Kasumi-1 (cell line): ENCODE measurements at places on chromosomes 3 and 15.

DNA sequence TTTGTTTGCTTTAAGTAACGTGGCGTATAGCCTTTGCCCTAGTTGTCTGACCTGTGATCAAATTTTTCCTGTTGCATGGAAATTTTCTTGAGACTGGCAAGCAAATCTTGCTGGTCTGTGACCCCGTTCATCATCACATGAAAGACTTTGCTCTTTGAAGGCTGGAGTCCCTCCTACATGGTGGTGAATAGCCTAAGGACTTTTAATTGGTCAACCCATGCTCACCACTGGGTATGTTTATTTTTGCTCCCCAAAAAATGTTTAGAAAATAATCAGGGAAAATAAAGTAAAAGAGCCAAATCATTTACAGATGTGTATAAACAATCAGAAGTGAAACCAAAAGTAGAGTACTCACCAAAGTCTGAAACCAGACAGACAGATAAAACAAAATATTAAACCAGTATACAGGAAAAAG is 1075.3 kb upstream of the ALCAM start:
- peak; percentile 8 for DNase-seq

DNA sequence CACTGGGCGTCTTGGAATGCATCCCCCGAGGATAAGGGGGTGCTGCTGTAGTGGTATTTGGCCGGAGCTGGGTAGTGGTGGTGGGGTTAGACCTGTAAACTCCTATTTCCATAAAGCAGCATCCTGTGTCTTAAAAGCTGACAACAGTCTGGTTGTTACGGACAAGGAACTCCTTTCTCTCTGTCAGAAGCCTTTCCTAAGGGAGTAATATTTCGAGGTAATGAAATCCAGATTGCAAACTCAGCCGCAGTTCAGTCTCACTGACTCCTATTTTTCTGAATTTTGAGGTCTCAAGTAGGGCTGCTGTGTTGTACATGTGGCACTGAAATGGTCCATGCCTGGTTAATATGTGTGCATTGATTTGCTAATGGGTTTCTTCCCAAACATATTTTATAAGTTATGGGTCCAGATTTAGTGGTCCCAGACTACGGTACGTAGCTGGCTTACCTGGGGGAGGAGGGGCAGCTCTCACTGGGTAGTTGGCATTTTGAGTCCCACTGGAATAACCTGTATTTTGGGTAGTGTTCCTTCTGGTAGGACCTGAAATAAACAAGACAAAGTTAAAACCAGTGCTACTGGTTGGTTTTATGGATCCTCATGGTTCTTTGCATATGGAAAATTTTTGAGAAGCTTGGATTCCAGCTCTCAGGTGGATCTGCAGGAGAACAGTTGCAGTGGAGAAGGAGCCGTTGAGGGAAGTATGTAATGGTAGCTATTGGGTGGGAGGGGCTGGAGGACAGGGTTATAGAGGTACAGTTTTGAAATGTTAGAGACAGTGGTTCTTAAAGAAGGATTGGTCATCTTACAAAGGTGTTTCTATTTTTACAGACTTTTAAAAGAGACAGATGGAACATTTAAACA is 48.6 kb upstream of the LDHAL6B start:
- DNase-seq = no peak

GRCh38 chr3:31533169-31534064 is 692 bp downstream of the STT3B start:
- DNase-seq = peak; percentile 22

DNA sequence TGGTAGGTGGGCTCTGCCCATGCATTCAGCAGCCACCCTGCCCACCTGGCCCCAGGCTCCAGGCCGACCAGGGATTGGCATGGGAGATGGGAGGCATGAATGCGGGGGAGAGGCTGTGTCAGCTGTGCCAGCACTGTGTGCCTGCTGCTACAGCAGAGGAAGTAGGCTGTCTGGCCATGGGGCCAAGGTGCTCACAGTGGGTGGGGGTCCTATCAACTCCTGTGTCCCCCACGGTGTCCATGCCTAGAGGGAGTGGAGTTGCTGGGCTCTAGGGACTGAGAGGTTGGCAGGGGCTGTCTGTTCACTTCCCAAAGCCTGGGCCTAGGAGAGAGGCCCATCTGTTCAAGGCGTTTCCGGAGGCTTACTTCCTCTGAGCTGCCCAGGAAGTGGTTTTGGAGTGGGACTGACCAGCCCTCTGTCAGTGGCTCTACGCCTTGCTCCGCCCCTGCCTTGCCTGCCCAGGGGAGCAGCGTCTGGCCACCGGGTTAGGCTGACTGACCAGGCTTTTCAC is 5.8 kb downstream of the PRKCD start:
- no peak for DNase-seq

DNA sequence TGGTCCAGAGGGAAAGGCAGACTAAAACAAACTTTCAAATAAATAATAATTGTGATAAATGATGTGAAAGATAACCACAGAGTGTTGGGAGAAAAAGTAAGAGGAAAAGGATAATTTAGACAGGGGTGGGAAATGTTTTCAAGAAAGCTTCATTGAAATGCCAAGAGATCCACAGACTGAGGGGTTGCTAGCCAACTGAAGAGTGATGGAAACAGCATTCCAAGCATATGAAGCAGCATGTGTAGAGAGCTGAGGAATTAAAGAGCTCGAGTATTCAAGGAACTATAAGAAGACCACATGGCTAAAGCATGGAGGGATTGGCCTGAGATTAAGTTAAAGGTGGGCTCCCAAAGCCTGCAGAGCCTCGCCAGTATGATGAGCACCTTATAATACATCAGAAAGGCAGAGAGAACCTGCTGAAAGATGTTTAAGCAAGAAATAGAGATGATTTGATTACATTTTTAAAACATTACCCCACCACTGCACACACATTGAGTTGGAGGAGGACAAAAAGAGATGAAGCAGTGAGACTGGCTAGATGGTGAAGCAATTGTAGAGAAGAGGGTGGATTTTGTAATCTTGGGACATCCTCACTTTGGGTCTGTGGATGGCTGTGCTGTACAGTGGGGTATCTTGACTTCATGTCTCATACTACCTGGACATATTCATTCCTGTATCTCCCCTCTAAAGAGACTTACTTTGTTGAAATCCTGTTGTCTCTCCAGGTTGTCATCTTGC is 100.8 kb downstream of the STAC start:
- DNase-seq = no peak

DNA sequence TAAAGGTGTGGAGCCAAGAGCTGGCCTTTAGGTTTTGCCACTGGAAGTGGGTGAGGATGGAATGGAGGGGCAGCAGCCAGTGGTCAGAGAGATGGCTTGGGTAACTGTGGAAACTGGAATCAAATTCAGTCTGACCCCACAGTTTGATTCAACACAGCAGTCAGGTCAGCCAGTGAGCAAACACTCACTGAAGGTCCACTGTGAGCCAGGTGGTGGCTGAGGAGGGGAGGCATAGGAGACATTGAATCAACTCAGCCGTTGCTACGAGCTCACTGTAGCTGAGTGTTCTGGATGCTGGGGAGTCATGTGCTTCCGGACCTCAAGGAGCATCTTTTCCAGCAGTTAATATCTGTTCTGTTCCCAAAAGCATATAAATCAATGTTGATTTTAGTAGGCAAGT is 37.5 kb downstream of the LPP start:
- no peak for DNase-seq

- DNase-seq = no peak
Observed at GRCh38 chr15:43314171-43314570, 16.2 kb downstream of the LCMT2 start.

- DNase-seq = no peak
Observed at GRCh38 chr3:177104299-177104992, 92.8 kb downstream of the TBL1XR1 start.

GRCh38 chr3:47961815-47962606 is 54.2 kb downstream of the MAP4 start:
- no peak for DNase-seq

DNA sequence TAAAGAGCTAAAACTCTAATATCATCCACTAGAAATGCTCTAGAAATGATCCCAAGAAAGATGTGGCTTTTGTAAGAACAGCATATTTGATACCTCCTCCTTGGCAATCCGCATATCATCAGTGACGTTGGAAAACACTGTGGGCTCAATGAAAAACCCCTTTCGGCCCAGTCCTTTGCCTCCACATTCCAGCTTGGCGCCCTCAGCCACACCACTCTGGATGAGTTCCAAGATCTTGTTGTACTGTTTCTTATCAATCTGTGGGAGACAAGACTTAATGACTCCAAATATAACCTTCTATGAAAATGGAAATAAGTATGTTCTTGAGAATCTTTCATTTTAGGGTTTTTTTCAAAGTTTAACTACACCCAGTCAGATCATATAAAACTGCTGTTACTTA is 103.6 kb downstream of the ALDH1A2 start:
- no peak for DNase-seq

- DNase-seq = no peak
Observed at GRCh38 chr15:70617076-70617910, 146.1 kb downstream of the UACA start.

DNA sequence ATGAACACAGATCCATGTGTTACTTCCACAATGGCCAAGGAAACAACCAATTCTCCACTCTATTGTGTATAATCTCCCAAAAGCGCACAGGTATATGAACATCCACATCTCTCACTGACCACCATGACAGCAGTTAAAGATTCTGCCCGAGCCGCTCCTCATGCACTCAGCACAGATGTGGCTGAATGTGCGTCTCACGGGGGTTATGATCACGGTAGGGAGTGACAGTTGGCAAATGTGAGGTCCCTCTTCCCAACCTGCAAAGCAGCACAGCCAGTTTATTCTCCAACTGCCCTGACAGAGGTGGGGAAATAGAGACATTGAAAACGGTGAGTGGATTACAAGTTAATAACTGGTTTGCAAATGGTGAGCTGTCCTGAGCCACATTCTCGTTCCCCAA is 17.6 kb downstream of the FOXP1 start:
- no peak for DNase-seq

- no peak for DNase-seq
Observed at GRCh38 chr3:150921209-150921608, 16.0 kb upstream of the MINDY4B start.

DNA sequence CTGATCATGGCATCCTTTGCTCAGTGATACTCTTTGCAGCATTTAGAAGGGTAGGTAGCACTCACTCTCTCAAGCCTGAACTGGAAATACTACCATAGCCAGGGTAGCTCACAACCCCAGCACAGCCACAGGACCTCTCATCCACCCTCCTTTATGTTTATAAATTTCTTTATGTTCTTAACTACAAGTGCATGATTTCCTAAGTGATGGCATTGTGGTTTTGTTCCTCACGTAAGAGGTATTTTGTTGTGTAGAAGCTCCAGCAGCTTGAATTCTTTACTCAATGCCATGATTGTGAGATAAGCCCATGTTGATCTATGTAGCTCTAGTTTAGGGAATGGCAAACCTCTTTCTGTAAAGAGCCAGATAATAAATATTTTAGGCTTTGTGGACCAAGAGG is 7.9 kb upstream of the RTP3 start:
- DNase-seq = no peak

DNA sequence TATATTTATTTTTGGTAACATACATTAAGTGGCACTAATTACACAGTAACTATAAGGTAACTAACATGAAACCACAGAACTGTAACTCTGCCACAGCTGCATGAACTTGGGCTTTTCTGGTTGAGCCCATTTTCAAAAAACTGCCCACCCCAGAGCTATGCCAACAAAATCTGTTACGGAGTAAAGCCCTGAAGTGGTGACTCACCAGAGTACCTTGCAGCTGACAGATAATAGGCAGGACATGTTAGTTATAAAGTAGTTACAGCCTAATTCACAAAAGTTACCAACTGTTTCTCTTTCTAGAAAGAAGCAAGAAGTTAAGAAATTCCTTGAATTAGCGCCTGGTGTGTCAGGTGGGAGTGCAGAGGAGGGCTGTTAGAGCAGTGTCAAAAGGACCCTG is 1.5 kb upstream of the GPX1 start:
- no peak for DNase-seq

GRCh38 chr3:104952146-104952972 is 414.4 kb upstream of the ALCAM start:
- no peak for DNase-seq

- DNase-seq = peak; percentile 85
Observed at GRCh38 chr3:81490541-81491288, 270.7 kb downstream of the GBE1 start.

- DNase-seq = no peak
Observed at GRCh38 chr3:52270252-52270754, 8.1 kb downstream of the WDR82 start.

DNA sequence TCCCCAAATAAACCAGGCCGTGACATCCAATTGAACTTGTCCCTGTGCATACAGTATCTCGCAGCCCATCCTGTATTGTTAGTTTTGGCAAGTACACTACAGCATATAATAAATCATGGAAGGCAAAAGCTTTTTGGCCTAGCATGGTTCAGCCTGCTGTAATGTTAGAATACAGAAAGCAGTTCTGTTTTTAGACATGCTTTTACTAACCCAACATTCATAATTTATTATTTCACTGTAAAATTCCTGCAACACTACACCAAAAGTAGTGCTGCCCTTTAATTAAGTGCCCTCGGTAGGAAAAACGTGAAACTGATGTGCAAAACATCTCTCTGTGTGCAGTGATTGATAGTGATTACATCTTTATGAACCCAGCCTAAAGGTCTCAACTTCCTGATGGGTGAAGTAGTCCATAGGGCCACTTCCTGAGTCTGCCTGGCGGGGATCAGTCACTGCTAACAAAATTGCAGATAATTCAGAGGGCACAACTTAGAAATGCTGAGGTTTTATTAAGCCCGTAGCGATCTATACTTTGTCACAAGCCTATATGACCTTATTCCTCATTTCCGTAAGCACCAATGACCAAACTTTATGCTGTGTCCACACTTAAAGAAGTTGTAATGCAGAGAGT is 227.8 kb downstream of the CDIN1 start:
- no peak for DNase-seq

DNA sequence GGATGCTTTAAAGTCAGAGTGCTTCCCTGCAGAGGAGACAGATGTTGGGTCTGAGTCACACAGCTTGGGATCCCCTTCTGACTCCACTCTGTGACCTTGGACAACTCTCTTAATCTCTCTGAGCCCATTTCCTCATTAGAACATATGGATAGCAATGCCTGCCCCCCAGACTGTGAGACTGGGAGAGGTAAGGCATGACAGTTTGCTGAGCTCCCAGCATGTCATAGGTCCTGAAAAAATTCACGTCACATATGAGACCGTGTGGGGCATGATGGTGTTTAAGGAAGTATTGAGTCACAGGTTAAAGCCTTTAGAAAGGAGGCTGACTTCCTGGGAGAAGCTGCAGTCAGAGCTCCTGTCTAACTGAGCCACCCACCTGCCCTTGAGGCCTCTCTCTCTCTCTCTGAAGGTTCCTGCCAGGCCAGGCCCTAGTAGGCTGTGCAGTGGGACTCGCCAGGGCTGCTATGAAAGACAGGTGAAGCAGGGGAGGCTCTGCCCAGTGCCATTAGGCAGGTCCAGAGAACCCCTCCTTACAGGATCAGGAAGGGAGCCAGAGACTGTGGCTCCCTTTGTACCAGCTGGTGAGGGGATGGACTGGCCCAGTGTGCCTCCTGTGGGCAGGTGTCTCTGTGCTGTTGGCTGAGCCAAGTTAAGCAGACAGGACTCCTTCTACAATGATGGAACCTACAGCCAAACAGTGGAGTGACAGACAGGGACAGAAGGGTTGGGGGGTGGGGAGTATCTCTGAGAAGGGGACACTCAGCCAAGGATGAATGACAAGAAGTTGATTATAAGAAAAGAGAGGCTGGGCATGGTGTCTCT is 19.5 kb upstream of the DOCK3 start:
- DNase-seq = no peak

- DNase-seq = peak; percentile 24
Observed at GRCh38 chr3:148023994-148024393, 614.8 kb downstream of the ZIC1 start.
